CD4-positive, alpha-beta T cell treated with Interferon gamma for 1 hour (primary cell): ENCODE measurements at places on chromosomes 16 and 17.

DNA sequence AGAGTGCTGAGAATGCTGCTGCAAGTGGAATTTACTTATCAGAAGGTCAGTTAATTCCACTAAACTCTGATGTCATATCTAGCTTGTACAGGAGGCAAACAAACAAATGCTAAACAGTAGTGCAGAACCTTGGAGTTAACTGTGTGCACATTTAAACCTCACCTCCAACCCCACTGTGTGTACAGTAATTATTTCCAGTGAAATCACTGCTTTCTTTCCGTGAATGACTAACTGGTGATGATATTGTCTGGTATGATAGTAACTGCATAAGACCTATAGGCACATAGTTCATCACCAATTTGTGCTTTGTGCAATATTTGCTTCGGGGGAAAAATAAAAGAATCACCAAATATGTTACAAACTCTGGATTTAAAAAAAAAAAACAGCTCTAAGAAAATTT, 492.5 kb upstream of the HSBP1 start:
- no peak for DNase-seq

- DNase-seq: no peak
Observed at GRCh38 chr17:55585629-55586028, 74.4 kb upstream of the SMIM36 start.

- no peak for DNase-seq
Observed at GRCh38 chr17:72813481-72813880, 279.0 kb downstream of the SLC39A11 start.

DNA sequence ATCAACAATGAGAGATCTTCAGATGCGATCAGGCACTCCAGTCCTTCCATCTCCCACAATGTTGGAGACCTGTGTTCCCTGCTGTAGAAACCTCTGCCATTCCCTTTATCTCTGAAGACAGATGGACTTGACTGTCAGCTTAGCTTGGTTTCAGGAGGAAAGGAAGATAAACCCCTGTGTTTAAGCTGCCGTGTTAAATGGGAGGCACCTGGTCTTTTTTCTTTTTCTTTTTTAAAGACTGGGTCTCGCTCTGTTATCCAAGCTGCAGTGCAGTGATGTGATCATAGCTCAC, 63.1 kb downstream of the USP22 start:
- DNase-seq: no peak

DNA sequence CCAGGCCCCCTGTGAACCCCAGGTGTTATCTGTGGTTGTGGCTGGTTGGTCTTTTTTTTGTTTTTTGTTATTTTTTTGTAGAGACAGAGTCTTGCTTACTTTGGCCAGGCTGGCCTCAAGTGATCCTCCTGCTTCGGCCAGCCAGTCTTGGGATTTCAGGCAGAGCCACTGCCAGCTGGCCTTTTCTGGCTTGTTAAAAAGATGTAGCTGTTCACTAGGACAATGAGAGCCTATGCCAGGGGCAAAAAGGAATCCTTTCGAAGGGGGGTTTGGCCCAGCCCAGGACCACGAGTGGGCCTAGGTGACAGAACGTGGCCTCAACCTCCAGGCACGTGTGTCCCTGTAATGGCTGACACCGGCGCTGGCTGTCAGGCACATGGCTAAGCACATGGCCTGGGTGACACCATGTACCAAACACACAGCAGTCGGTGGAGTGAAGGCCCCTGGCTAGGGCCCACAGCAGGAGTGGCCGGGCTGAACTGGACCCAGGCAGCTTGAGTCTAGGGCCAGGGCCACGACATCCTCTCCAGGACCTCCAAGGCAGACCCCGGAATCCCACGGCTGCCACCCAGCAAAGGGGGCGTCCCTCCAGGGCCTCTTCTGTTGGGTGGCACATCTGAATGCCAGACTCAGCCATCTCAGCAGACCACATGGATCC, 6.9 kb upstream of the SLC38A8 start:
- DNase-seq: no peak

GRCh38 chr17:75010683-75011400, 1.6 kb upstream of the MRPL58 start:
- no peak for DNase-seq

GRCh38 chr16:88697831-88698615, 8.2 kb downstream of the RNF166 start:
- no peak for DNase-seq

GRCh38 chr16:68920349-68920748, 77.0 kb downstream of the TANGO6 start:
- DNase-seq: no peak

DNA sequence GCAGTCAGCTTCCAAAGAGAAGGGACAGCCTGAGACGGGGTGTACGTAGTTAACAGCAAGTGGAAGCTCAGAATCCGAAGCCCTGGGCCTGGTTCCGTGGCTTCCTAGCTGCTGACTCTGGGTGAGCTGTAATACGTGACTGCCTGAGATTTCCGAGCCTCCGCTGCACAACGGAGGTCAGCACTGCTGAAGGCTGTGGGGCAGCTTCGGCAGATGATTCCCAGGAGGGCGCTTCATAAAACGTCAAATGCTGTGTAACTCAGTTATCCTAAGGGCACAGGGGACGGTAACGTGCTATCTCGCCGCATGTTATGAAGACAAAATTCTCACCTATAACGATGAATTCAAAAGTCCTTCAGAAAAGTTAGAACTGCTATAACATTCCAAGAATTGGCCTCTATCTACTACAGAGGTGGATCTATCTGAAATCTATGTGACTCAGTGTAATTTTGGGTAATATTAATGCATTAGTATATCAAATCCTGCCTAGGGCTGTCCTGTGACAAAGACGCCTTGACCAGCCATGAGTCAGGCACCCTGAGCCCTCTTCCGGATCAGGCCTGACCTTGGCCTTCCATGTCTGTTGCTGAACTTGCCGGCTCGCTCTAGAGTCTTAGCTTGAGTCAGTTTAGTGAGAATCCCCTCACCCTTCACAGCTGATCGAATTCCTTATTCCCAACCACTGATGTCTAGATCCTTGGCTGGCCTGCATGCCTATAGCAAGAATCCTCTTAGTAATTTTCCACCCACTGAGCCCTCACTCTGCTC, 43.5 kb downstream of the MARF1 start:
- DNase-seq: no peak

DNA sequence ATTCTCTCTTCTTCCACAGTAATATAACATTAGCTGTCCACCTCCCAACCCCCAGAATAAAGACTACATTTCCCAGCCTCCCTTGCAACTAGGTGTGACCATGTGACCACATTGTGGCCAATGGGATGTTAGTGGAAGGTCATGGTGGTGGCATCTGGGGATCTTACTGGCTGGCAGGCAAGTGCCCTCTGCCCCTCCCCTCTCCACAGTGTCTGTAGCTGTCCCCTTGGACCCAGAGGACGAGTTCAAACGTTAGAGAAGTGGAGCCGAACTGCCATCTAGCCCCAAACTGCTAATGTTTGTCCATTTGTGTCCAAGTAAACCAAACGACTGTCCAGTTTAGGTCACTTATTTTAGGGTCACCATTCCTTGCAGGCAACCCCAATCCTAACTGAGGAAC, 26.6 kb upstream of the KCNG4 start:
- DNase-seq: peak; percentile 26

GRCh38 chr17:40597156-40597555, 31.9 kb upstream of the CCR7 start:
- no peak for DNase-seq

DNA sequence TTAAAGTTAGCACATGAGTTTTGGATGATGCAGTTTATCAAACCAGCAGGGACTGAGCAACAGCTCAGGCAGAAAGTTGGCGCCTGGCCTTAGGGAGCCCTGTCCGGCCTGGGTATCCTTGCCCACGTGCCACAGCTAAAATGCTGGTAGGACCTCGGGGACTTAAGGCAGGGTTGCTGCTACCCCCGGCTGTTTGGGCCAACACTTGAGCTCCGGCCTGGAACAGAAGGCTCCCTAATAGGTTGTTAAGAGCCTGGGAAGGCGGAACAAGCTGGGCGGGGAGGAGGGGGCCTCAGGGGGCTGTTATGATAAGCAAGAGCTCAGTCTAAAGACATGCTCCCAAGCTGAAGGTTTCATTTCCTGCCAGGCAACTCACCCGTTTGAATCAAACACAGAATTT, 39.7 kb downstream of the CUEDC1 start:
- no peak for DNase-seq

- peak; percentile 54 for DNase-seq
Observed at GRCh38 chr16:17173281-17173680, 297.5 kb downstream of the XYLT1 start.
